HT-29 (cell line): ENCODE measurements at places on chromosomes 5 and 9. TPM values are rescaled to one million over a fixed set of nuclear protein-coding genes. Genes with fewer than 3 reads are reported as not detected.

Gene AK8
- not detected in 2 replicates for total RNA-seq

Gene CCNI2
- 7.3 and 8.8 TPM in 2 replicates for total RNA-seq

Gene FGD3
- total RNA-seq = 12.8 and 14.7 TPM in 2 replicates

DNA sequence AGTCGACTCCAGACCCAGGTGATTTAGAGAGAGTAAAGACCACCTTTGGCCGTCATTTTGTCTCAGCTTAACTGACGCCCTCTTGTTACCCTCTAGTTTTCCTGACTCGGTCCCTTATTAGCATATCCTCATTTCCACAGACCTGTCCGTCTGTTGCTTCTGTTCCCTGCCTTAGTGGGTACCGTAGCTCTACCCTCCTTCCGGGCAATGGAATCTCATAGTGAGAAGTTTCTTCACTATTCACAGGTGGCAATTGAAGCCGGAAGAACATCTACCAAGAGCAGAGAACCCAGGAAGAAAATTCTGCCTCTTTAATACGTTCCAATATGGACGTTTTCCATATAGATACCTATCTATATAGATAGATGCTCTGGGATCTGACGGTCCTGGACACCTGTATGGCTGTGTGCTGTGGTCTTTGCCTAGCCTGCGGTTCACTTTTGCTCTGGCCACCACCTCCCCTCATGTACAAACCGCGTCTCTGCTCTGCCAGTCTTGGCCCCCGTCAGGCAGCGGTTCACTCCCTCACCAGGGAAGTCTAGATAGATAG is 652 bp upstream of the TMEM161B start:
- DNase-seq = peak; percentile 66

DNA sequence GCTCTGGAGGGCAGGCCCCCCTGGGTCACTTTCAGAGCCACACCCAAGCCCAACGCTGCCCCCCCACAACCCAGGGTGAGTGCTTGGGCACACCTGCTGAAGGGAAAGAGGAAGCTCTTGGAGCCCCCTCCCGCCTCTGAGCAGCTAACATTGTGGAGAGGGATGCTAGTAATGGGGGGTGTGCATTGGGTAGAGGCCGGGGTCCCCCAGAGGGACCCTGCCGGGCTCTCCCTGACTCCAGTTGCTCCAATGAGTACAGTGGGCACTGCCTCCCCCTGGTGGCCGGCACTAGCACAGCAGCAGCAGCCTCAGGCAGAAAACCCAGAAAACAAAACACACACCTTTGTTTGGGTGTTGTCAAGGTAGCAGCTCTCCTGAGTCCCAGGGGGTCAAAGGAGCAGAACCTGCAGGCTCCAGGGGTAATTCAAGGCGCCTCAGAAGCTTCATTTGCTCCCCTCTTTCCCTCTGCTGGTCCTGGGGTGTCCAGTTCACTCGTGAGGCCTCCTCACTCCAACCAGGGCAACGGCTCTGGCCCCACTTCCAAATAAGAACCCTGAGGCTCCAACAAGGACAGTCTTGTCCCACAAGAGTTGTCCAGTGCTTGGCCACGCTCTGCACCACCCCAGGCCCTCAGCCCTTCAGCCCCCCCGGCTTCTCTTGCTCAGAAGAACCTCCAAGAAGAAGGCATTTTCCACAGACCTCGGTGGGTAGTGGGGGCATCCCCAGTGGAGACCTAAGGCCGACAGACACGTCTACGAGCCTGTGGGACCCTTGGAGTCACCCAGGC is 16.1 kb downstream of the GBGT1 start:
- peak; percentile 93 for DNase-seq

- no peak for DNase-seq
Measured at GRCh38 chr5:90446961-90447360, 27.6 kb downstream of the MBLAC2 start.

GRCh38 chr9:135522931-135523330 is 1.7 kb downstream of the LCN1 start:
- DNase-seq = no peak

DNA sequence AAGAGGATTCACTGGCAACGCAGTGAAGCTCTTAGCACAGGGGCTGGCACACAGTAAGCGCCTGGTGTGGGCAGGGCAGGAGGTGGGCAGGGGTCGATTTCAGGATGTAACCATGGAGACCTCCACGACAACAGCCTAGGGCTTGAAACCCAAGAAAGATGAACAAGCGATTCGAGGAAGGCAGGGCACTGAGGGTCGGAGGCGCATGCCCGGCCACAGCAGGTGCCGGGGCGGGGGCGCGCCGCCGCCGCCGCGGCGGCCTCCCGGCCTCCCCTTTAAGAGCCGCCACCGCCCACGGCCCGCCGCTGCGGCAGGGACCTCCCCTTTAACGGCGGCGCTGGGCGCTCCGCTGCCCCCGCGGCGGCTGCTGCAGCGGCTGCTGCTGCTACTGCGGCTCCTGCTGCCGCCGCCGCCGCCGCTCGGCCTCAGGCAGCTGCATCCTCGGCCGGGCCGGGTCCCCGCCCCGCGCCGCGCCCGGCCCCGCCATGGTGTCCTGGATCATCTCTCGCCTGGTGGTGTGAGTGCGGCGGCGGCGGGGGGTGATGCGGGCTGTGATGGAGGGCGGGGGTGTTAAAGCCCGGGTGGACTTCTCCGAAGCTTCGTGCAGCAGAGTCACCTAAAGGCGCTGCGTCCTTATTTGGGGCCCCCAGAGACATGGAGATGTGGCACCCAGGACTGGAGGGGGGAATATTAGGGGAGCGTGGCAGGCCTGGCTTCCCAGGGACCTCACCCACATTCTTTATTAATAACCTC is at the start of gene REEP2:
Gene REEP2, plus strand, starts transcription at position 334 of the 753 bp plus-strand sequence. Its CDS starts 152 bp downstream, at position 486.
- peak; percentile 26 for DNase-seq

DNA sequence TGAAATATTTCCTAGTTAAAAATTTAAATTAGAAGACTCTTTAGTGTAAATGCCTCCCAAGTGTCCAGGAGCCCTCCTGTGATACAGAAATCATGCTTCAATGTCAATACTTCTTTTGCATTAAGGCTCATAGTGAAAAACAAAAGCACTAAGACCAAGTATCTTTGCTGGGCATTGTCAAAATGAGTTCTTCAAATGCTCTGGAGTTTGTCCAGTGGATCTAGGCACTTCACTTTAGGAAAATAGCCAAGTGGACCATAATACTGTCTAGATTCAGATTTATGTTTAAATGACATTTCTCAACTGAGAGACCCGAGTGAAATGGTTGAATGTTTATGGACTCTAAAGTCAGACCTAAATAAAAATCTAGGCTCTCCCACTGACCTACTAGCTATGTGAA is 21.3 kb upstream of the CCDC112 start:
- no peak for DNase-seq

GRCh38 chr9:33375238-33375840 is 27.0 kb downstream of the AQP7 start:
- no peak for DNase-seq

DNA sequence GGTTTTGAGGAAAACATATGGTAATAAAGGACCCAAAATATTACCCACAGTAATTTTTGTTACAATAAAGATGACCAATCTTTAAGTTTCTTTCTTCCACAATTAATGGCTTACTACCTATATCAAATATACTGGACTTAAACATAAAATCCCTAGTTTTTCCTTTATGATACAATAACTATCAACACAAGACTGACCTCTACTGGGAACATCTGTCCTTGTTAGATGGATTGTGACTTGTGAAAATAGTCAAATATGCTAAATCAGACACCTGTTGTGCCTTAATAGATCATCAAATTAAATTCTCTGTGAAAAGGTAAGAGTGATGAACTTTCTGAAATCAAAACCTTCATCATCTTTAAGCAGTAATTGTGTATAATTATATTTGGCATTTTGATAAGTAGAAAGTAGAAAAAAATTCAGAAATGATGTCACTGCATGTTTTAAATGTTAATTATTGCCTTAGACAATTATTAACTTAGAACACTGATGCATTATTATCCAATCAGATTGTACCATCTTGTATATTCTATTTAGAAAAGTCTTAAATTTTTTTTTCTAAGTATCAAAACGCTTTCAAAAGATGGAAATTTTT is 113.6 kb downstream of the DEPDC1B start:
- DNase-seq = peak; percentile 65

DNA sequence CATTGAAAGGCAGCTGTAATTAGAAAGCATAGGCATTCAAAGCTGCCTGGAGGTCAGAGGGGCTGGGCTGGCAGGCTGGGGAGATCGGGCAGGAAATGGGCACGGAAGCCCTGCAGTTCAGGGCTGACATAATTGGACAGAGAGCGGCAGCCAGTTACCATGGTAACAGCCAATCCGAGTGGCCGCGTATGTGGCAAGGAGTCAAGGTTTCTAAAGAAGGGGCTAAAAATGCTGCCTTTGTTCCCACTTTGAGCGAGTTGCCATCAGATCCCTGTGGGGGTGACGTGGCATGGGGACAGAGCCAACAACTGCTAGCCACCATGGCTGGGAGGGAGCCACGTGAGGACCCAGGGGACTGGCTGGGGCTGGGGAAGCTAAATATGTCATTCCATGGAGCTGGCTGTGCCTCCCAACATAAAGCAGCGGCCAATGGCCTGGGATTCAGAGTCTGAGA is 44.7 kb upstream of the NDFIP1 start:
- no peak for DNase-seq

DNA sequence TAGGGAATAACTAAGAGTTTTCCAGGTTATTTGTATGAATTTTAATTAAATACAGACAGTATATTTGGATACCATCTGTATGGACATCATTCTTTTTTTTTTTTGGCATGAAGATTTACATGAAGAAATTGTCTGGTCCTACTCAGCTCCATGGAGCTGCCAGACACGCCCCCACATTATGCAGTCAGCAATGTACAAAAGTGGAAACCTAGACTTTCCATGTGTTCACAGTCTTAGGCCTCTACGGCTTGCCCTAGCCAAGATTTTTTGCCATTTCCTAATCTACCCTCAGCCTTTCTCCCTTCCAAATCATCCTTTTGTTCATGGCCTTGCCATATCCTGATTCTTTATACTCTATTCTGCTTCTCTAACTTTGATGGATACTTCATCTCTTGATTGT is 207.1 kb downstream of the SGCD start:
- DNase-seq = no peak

- no peak for DNase-seq
Measured at GRCh38 chr9:24218656-24219055, 327.0 kb downstream of the IZUMO3 start.

- DNase-seq = no peak
Measured at GRCh38 chr5:135119481-135119880, 85.5 kb upstream of the PITX1 start.

DNA sequence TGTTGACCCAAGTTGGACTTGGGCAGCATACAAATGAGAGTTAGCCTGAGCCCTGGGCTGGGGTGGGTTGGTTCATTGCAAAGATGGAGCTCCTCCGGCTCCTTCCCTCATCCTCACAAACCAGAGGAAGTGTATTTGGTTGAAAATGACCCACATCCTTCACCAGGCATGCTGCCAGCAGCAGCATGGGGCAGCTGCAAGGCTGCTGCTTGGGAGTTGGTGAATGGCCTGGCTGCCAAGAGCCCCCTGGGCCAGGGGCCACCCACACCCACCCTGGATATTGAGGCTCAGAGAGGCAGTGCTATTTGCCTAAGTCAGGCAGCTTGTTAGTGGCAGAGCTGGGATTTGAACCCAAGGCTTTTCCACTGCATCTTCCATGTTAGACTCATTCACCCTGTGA is 29.5 kb downstream of the PPARGC1B start:
- no peak for DNase-seq

DNA sequence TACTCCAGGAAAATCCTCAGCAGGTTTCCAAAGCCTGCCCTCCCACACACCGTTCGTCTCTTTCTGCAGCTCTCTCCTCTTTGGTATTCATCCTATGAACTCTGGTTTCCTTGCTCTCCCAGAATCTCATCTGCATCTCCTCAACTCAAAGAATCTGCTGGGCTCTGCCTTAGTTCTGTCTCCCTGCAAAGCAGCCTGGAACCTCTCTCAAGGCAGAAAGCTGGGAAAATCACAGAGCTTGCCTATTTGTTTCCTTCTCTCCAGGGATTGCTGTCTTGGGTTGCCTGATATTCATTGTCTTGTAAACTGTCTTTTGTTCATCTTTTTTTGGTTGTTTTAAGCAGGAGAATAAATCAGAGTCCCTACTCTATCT is 5.3 kb upstream of the ERAP2 start:
- no peak for DNase-seq

DNA sequence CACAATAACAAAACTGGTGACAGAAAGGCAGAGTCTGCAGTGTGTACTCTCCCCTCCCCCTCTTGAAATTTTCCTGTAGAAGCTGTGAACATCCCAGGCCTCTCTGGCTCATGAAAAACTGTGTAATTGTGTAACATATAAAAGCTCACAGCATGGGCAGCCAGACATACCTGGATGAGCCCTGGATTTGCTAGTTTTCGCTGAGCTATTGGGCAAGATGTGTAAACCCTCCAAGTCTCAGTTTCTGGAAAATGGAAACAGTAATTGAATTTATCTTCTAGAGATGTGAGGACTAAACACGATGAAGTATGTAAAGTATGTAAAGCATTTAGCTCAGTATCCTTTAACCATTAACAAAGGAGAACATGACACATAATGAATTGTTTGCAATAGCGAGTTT is 143.2 kb upstream of the ANKH start:
- DNase-seq = no peak
